ENCODE measurements at places on chromosomes 12 and 14. TPM values are rescaled to one million over a fixed set of nuclear protein-coding genes. Genes with fewer than 3 reads are reported as not detected.

The VDR gene
- 30.5 TPM for total RNA-seq

The GUCY2C gene
- not detected for total RNA-seq

The TEP1 gene
- total RNA-seq = 18.0 TPM

The DBX2 gene
- not detected for total RNA-seq

The CCDC198 gene
- not detected for total RNA-seq

The GOLGA3 gene
- 80.3 TPM for total RNA-seq

- DNase-seq = peak; percentile 23
These were observed at the start of gene CLEC14A for GRCh38 chr14:38255673-38256532. TSS of gene CLEC14A (minus strand) at chr14:38256093. CDS start at chr14:38256022, 71 bp downstream.

DNA sequence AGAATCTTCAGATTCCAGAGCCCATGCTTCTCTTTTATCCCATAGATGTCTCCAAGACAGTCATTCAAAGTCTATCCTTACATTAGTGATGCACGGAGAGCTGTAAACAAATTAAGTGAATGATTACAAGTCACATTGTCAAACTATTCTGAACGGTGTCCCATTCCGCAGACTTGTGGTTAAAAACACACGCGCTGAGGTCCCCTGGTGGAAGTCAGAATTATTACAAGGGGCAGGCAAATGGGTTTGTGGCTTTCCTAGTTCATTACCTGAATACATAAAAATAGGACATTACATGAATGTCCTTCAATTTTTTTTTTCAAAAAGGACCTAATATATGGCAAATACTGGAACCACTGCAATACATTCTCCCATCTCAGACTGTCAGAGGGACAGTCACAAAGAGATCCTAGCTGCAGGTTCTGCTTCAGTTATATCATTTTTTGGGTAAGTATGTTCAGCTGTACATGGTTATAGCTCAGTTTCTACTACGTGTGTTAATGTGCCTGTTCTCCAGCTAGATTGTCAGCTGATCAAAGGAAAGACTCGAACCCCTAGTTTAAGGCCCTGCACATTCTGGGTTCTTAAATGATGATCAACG lies 53.1 kb upstream of the STON2 start:
- DNase-seq = peak; percentile 71

GRCh38 chr12:98741556-98742265 lies 96.6 kb downstream of the APAF1 start:
- no peak for DNase-seq

DNA sequence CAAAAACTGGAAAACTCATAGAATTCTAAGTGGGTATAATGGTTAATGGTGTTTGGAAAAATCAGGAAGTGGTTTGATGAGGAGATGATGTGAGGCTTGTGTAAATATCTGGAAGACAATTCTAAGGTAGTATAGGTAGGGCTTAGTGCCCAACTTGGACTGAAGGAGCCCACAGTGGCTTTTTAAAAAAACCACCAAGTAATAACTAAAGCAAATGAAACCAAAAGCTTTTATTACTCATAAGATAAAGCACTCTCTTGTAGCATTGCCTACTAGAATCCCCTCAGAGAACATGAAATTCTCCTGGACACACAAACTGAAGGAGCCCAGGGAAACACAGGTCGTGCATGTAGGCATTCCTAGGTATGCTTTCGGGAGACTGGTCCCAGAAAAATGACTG lies 324.5 kb downstream of the NELL2 start:
- DNase-seq = no peak

DNA sequence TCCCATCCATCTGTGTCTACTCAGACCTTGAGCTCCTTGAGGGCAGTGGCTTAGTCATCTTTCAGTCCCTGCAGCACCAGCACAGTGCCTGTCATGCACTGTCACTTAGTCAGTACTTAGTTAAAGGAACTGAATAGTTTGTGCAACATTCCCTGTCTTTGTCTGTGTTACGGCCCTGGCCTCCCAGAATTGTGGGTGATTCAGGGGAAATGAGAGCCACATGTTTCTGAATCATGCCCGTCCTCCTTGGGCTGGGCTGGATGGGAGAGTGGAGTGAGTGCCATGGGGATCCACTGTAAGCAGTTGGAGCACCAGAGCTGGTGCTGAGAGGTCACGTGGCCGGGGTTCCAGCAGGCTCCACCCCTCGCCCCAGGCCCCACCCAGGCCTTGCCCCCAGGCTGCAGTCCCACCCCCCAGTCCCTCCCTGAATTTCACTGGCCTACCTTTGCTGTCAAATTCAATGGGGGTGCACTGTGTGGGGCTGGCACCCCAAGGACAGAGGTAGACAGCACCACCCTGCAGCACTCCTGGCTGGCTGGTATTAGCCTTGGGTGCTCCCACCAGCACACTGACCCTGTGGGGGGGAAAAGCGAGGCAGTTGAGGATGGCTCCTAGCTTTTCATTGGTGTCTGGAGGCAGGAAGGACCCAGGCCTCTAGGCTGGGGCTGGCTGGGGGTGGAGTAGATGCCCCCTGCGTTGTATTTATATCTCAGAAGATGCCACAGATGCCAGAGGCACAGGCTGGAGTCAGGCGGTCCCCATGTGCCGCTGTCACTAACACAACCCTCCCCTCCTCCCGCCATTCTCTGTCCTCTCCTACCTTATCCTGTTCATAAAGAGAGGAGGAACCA lies 7.5 kb downstream of the ITGA5 start:
- peak; percentile 98 for DNase-seq

- DNase-seq = no peak
These were observed 115.0 kb downstream of the RTN1 start for GRCh38 chr14:59755409-59756135.

GRCh38 chr14:105486163-105486973 lies at the start of gene CRIP1:
TSS of gene CRIP1 (plus strand) at chr14:105486886. CDS start at chr14:105487260, 374 bp downstream.
- DNase-seq = no peak

DNA sequence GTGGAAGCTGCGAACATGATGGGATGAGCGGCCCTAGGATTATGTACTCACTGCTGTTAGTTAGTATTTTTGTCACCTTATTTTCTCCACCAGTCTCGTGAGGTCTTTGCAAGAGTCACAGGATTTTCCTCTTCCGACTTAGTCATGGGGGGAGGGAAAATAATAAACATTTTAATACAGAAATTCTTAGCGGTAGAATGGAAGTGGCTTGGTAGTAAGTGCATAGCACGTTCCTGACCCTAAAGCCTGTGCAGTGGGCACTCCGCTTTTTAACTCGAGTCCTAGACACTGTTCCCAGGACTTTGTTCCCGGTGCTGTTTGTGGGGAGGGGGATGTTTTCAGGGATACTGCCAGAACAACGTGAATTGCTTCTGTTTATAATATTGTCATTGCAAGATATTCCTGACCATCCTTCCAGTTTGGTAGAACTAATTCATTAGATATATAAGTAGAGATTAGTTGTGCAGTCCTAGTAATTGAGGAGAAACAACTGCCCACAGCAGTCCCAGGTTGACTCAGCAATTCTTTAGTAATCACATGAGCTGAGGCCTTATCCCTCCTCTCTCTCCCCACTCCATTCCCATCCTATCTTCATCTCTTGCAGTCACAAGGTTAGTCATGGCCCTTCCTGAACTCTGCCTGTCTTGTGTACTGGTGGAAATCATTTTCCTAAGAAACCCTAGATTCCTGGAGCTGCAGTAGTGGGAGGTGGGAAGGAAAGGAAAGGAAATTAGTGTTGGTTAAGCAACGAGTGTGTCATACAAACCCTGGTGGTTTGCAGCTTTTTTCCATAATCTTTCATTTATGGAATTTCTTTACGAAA lies 799 bp downstream of the SLC38A6 start:
- DNase-seq = peak; percentile 88

DNA sequence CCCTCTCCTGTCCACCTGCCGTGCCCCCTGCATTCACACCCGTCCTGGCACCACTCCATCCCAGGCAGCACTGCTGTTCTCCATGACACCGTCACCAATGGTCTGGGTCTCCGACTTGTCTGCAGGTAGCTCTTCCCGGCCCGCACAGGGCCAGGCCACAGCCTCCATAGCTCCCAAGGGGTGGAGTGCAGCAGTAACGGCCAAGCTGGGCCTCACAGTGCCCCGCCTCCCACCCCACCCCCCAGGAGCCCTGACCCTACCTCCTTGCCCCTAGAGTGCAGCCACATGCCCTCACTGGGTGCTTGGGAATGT lies 12.9 kb downstream of the FBRSL1 start:
- DNase-seq = no peak

DNA sequence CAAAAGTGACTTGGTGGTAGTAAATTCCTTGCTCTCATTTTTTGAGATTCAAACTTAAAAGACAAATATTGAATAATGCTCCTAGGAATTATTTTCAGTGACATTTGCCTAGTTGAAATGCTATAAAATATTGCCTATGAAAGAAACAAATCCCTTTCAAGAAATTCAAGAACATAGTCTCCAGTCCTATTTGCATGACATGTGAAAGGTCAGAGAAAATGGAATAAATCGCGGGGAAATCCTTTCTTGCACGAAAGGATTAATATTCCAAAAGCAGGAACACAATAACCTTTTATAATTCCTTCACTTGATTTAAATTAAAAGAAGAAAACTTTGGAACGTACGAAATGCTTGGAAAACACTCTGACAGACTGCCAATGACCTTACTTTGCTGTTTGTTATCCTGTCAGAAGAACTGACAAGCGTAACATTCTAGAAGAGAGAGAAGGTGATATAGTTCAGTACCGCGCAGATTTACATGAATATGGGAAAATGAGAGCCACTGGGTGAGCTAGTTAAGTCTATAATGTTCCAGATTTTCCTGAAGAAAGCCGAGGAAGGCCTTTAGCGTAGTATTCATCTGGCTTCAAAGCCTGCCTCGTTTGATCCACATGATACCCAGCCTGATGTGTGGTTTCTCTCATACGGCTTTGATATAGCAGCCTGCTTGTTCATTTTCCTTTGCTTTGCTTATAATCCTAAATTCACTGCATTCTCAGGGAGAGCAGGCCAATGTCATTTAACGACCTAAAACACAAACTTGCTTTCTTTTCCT lies 103.0 kb downstream of the PRIMA1 start:
- no peak for DNase-seq

DNA sequence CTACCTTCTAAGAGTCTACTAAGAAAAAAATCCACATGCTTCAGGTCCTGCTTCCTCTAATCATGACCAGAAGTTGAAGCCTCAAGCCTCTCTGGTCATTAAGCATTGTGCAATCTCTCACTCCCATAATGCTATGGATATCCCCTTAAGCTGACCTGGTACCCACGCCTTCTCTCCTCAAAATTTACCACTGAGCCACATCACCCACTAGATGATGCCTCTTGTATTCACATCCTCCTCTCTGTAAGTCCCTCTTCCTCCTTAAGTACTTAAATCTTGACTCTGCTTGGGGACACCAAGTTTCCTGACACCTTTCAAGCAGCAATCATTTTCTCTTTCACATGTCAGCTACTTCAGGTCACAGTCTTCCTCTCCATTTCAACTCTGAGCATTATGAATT lies 9.8 kb downstream of the GALNT4 start:
- no peak for DNase-seq

DNA sequence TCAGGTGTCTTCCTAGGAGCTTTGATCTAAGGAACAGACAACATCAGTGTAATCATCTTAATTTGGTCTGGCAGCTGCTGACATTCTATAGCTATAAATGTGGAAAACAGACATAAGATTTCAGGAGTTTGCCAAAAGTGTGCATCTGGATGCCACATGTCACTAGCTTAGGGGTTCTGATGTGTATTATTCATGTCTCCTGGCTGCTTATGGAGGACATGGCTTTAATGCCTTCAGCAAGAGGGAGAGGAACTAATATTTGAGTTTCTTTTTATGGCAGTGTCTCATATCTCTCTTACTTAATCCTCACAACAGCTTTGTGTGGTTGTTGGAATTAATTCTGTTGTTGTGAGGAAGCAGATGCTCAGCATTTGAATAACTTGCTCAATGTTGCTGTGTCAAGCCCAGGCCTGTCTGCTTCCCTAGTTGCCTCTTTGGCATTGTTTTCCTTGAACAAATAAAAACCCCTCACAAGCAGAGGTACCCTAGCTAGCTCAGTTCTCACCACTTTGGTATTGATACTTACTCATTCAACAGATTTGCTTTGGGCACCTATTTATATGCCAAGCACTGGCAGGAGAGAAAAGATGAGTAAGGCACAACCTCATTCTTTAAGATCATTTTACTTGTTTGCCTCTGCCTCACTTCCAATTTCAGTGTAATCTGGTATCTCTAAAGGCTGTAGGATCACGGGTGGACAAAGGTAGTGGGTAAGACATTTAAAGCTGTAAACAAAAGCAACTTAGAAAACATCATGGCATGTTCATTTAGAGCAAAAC lies 39.8 kb upstream of the EID3 start:
- peak; percentile 65 for DNase-seq

DNA sequence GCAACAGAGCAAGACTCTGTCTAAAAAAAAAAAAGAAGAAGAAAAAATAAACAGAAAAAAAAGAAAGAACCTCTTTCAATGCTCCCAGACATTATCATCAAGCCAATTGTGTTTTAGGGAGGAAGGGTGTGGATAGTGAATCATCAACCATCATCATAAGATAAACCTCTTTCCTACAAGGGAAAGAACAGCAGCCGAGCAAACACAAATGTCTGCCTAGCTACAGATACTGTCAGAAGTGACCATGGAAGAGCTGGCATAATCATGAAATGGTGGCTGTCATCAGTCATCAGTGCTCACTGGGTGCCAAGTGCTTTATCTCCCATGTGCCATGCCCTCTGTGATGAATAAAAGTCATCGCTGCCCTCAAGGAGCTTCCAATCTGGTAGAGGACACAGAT lies 46.6 kb downstream of the SLC17A8 start:
- peak; percentile 34 for DNase-seq

DNA sequence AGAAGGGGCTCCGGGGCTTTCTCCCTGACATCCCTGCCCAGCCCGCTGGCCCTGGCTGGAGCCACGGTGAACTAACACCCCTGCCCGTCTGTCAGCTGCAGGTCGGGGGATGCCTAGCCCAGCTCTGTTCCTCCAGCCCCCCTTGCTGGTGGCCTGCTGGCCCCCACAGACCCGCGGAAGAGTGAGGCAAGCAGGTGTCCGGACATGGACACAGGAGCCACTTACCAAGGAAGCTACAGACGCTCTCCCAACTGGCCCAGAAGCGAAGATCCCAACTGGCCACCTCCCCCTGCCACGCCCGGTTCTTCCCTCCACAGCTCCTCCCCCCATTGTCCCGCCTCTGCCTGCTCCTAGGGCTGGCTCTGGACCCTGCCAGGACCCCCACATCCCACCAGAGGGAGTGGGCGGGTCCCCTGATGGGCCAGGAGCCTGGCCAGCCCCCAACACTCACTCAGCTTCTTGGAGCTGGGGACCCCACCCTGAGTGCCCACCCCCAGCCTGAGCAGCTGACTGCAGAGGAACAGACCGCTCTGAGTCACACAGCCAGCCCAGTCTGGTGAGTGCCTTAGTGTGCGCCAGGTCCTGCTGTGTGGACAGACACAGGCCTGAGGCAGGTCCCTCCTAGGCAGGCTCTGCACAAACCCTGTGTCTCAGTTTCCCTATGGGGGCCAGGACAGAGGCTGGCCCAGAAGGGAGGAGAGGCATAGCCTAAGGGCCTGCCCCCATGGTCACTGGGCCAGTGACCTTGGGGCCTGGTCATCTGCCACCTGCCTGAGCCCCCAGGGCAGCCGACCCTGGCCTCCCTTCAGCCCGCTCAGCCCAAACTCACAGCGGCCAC lies 7.7 kb downstream of the AHNAK2 start:
- peak; percentile 98 for DNase-seq

DNA sequence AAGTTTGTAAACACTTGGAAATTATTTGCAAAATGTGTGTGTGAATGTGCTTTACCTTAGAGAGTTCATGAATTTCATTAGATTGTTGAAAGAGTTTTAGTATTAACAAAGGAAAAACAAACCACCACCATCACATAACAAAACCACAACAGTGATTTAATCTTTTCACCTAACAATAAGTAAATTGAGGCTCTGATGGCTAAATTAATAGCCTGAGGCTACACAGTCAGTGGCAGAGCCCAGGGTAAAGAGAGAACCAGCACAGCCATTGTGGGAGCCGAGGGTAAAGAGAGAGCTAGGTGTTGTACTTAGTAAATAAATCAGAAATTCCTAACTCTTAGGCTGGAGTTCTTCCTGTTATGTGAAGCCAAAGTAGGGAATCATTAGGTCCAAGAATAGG lies 51.2 kb upstream of the CAPRIN2 start:
- DNase-seq = no peak

Data from GM23248 (cell line).